ENCODE measurements at places on chromosomes 16 and 17. TPM values are rescaled to one million over a fixed set of nuclear protein-coding genes. Genes with fewer than 3 reads are reported as not detected.

The SMIM36 gene
- total RNA-seq: not detected

- H3K4me3 ChIP-seq: no peak overlapping the region
- peaks cover 9% of the 10 kb centered on the region for H3K27me3 ChIP-seq
- no peak overlapping the region for H3K27ac ChIP-seq
Measured at GRCh38 chr16:86991679-86992078, 325.5 kb downstream of the C16orf95 start.

- H3K4me3 ChIP-seq: no peak overlapping the region
- H3K36me3 ChIP-seq: no peaks in the 10 kb centered on the region
- no peaks in the 10 kb centered on the region for H3K27me3 ChIP-seq
- H3K4me1 ChIP-seq: peaks cover 3% of the 10 kb centered on the region
Measured at GRCh38 chr17:63150994-63151464, 185.0 kb downstream of the TANC2 start.

- peaks cover 56% of the 10 kb centered on the region for H3K4me1 ChIP-seq
- H3K4me3 ChIP-seq: peak overlapping the region; percentile 94
- H3K36me3 ChIP-seq: peaks cover 6% of the 10 kb centered on the region
- peaks cover 3% of the 10 kb centered on the region for H3K27me3 ChIP-seq
- H3K27ac ChIP-seq: no peak overlapping the region
- no peak for DNase-seq
Measured at GRCh38 chr17:27458524-27458908, 2.3 kb downstream of the KSR1 start.

GRCh38 chr16:87416826-87417527 lies 24.8 kb downstream of the MAP1LC3B start:
- no peak overlapping the region for H3K4me3 ChIP-seq
- no peak overlapping the region for H3K27ac ChIP-seq
- H3K36me3 ChIP-seq: peaks cover 2% of the 10 kb centered on the region
- H3K4me1 ChIP-seq: no peaks in the 10 kb centered on the region

DNA sequence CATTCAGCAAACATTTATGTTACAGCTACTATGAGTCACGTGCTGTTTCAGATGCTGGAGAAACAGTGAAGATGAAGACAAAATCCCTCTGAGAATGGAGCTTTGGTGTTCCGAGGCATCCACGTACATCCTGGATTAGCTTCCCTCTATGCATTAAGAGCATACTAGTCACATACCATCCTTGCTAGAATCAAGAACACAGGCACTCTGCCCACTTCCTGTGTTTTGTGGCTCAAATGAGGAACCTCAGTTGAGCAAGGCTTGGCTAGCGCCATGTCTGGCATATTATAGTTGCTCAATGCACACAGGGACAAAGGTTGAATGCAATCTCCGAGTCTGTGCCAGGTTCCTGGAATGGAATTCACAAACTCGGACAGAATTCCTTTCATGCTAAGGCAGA lies 297.5 kb downstream of the XYLT1 start:
- H3K4me1 ChIP-seq: peaks cover 13% of the 10 kb centered on the region
- no peaks in the 10 kb centered on the region for H3K27me3 ChIP-seq
- peaks cover 2% of the 10 kb centered on the region for H3K36me3 ChIP-seq
- no peak overlapping the region for H3K4me3 ChIP-seq
- DNase-seq: peak; percentile 9

- H3K4me1 ChIP-seq: peaks cover 54% of the 10 kb centered on the region
- DNase-seq: peak; percentile 54
- H3K36me3 ChIP-seq: peaks cover 28% of the 10 kb centered on the region
Measured at GRCh38 chr16:21950782-21951521, 2.2 kb upstream of the UQCRC2 start.

Data from activated CD8-positive, alpha-beta T cell treated with anti-CD3 and anti-CD28 coated beads for 36 hours (primary cell).